Caki2 (cell line): ENCODE measurements at places on chromosomes 7 and 10. TPM values are rescaled to one million over a fixed set of nuclear protein-coding genes. Genes with fewer than 3 reads are reported as not detected.
A peak's percentile ranks its signal among the peaks of the same experiment; 100 is the strongest.

The CACNA2D1 gene
- 2.5 and 5.8 TPM in 2 replicates for total RNA-seq

The TRIM50 gene
- not detected in 2 replicates for total RNA-seq

GRCh38 chr7:52838981-52839411 is 196.4 kb upstream of the POM121L12 start:
- peak; percentile 51 for DNase-seq

- DNase-seq = no peak
These were observed 238.9 kb downstream of the CAMK1D start for GRCh38 chr10:12588091-12588860.

The SPDYE16 gene
- 2.2 TPM in 1 of 2 replicates, not detected in the other for total RNA-seq

The KNDC1 gene
- 0.90 and 1.1 TPM in 2 replicates for total RNA-seq

DNA sequence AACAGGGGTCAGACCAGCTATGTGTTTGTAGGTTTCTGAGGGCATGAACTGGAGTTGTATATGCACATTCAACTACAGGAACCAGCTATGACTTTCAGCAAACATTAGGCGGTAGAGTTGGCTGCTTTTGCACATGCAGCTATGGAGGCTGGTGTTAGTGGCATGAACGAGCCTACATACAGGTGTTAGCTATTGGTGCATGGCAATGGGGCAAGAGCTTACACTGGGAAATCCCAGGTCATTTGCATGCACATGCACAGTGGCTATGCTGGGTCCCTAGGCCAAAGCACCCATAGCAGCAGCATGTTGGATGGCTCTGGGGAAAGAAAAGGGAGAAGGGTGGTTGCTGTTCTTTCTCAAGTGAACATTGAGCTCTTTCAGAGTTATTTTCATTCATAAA is 1018.5 kb upstream of the PHF14 start:
- DNase-seq = no peak

The DAGLB gene
- total RNA-seq = 9.1 and 15.0 TPM in 2 replicates

The CUZD1 gene
- total RNA-seq = 2.5 TPM in 1 of 2 replicates, not detected in the other

GRCh38 chr7:78770422-78771410 is 682.8 kb downstream of the MAGI2 start:
- no peak for DNase-seq

The STEAP4 gene
- not detected in 2 replicates for total RNA-seq

The OPN1SW gene
- total RNA-seq = not detected in 2 replicates

DNA sequence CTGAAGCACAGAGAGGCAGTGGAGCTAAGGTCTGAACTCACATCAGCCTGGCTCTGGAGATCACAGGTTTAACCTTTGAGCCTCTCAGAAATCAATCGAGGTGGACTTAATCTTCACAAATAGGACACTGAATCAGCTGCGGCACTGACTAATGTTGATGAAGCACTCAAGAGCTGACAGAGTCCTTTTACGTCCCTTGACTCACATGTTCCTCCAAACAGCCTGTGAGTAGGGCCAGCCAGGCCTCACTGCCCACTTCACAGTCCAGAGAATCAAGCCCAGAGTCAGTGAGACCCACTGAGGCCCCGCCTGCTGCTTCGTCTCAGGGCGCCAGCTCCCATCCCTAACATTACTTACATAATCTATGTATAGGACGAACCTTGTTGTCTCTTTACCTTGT is 63.1 kb downstream of the TNS3 start:
- DNase-seq = no peak

GRCh38 chr10:110285501-110285900 is 19.2 kb downstream of the SMNDC1 start:
- DNase-seq = no peak

DNA sequence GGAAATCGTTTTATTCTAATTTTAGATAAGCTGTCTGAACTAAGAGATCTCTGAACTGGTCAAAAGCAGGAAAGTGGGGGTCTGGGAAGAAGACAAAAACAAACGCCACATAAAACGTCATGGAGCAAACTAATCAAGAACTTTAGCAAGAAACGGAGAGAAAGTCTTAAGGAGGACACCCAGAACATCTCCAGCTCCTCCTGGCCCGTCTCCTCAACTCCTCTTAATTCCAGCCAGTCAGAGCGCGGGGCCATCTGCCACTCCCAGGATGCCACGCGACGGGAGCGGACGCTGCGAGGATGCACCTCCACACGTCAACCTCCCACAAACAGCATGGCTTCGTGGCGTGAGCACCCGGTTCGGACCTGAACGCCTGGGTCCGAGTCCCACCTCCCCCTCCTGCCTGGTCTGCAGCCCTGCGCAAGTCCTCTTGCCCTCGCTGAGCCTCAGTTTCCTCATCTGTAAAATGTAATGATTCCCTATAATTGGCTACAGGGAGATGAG is 598 bp downstream of the MMS19 start:
- peak; percentile 70 for DNase-seq

The LUC7L2 gene
- total RNA-seq = 37.1 and 37.5 TPM in 2 replicates

The FAM20C gene
- total RNA-seq = 26.8 and 28.8 TPM in 2 replicates

The OLAH gene
- 0.17 and 1.8 TPM in 2 replicates for total RNA-seq

- no peak for DNase-seq
These were observed 109.2 kb upstream of the KDM7A start for GRCh38 chr7:140285938-140286337.

The DPP6 gene
- not detected in 2 replicates for total RNA-seq

- DNase-seq = no peak
These were observed at the start of gene CPVL for GRCh38 chr7:29146057-29146706. Gene CPVL (minus strand): TSS chr7:29146537. CDS start chr7:29121061, 25,476 bp downstream.
